ENCODE measurements at places on chromosomes 6 and 20. TPM values are rescaled to one million over a fixed set of nuclear protein-coding genes. Genes with fewer than 3 reads are reported as not detected.

The OR2B6 gene
- not detected for total RNA-seq

The GPR63 gene
- total RNA-seq = 0.10 TPM

The PLCB4 gene
- total RNA-seq = not detected

The CST8 gene
- total RNA-seq = not detected

The TREM2 gene
- not detected for total RNA-seq

The SLC35F1 gene
- total RNA-seq = not detected

The CCN2 gene
- 1.0 TPM for total RNA-seq

The SRMS gene
- total RNA-seq = 0.17 TPM

The ISM1 gene
- not detected for total RNA-seq

The NCOA7 gene
- total RNA-seq = 27.0 TPM

The MAFB gene
- total RNA-seq = 1.8 TPM

The FAM83D gene
- total RNA-seq = 1.7 TPM
